ENCODE measurements at places on chromosomes 3 and 15.

DNA sequence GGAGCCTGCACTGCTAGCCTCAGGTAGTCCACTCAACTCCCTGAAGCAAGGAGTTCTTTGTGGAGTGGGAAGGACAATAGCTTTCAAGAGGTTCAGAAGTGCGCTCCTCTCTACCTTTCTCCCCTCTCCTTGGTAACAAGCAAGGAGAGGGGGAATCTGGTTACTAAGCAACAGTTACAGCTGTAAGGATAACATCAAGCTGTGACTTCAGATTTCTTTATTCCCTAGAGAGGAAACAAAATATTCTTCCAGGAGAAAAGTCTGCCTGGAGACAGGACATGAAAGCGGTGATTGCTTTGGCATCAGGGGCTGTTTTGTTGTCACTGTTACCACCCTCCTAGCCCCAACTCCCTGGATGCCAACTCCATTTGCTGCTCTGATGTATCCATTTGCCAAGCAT lies 70.4 kb downstream of the TRANK1 start:
- no peak for DNase-seq

- no peak for DNase-seq
Measured at GRCh38 chr15:51095681-51096331, 1.1 kb upstream of the TNFAIP8L3 start.

DNA sequence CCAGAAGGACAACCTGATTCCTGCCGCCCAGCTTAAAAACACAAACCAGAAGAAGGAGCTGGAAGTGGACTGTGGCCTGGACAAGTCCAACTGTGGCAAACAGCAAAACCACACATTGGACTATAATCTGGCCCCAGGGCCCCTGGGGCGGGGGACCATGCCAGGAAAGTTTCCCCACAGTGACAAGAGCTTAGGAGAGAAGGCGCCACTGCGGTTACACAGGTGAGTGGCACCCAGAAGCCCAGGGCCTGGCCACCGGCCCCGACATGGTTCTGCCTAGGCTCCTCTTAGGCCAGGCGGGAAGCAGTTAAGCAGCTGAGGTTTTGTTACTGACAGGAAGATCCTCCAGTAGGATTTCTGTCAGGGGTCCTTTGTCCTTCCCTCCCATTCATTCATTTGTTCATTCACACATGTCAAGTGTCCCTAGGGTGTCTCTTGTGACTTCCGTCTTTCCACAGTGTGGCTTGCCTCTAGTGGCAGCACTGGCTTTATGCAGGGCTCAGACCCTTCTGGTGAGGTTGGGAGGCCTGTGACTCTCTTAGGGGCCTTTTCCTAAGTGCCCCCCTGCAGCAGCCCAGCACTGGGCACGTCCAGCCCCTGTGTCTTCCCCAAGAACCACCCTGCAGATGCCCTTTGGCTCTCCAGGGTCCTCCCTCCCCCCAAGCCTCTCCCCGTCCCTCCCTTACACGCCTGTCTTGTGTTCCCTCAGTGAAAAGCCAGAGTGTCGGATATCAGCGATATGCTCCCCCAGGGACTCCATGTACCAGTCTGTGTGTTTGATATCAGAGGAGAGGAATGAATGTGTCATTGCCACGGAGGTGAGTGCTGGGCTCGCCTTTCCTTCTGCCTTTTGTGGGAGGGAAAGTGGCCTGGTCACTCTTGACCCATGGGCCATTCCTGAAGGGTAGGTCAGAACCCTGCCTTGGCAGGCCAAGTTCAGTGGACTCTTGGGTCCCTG lies 7.8 kb downstream of the DLL4 start:
- peak; percentile 47 for DNase-seq

DNA sequence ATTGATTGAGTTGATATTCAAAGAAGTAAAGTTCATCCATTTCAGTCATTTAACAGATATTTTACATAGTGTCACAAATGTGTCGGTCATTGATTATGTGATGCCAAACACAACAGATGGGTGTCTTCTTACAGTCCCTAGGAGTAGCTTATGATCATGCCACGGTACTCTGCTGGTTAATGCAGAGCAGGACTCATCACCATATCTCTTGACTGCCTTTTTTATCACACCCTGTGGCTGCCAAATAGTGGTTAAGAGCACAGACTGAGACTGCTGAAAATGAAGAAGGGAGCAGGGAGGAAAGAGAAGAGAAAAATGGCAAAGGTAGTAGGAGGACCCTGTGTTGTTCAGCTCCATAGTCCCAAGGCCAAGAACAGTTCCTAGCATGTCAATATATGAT lies 12.8 kb upstream of the TIMMDC1 start:
- no peak for DNase-seq

DNA sequence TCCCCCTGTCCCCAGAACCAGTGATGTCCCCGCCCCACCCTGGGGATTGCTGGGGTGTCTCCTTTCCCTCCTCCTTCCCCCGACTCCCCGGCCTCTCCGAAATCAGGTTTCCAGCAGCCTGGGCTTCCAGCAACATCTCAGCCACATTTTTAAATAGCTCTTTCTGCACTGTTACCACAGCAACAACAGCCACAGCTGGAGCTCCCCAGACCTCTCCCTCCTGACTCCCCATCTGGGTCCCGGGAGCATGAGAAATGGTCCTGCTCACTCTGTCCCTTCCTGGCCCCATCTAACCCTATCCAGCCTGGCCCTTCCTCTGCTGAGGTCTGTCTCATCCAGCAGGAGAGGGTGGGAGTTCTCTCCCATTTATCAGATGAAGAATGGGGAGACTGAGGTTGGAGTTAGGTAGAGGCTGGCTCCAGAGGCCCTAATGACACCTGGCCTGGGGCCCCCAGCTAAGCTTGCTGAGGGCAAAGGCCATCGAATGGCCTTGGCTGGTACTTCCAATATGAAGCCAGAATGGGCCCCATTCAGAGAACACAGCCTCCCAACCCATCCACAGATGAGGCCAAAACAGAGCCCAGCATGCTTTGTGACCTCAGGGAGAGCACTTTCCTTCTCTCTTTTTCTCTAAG lies 1.5 kb downstream of the CAMK1 start:
- DNase-seq = no peak

- peak; percentile 18 for DNase-seq
Measured at GRCh38 chr3:67083277-67083676, 85.2 kb downstream of the KBTBD8 start.

DNA sequence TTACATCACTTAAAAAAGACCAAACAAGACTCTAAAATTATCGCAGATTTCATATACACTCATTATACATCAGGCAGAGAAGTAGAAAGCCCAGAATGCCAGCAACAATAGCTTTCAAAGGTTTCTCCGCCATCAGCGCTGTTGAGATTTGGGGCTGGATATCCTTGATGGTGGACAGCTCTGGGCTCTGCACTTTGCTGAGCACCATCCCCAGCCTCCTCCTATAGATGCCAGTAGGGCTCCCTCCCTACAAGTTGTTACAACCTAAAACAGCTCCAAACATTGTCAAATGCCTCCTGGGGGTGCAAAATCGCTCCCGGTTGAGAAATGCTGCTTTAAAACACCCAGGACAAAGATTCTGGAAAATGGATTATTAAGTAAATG lies 73.5 kb downstream of the ATP10A start:
- DNase-seq = no peak

DNA sequence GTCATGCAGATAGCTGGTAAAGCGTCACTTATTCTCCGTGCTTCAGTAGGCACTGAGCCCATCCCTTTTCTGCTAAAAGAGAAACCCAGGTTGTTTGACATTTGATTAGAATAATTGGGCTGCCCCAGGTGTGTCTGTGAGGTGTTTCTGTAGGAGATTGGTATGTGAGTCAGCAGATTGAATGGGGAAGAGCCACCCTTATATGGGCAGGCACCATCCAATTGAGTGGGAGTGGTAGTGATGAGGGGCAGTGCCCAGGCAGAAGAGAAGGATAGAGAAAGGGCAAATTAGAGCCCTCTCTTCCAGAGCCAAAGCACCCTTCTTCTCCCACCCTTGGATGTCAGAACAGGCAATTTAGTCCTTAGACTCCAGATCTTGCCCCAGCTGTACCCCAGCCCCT lies 384.3 kb upstream of the GBE1 start:
- no peak for DNase-seq

DNA sequence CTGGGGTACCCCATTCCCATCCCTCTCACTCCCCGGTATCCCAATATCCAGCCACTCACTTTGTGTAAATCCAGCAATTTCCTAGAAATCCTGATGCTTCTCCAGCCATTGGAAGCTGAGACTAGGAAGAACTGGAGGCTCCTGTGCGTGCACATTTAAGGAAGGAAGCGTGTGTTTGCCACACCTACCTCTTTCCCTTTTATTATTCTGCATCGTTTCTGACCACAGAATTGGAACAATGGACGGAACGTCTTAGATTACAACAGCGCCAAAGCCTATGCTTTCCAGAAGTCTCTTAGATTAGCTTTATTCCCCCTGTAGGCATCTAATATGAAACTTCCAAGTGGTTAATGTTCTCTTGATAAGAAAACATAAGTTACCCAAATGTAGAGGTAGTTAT lies 234.8 kb upstream of the TRIM42 start:
- no peak for DNase-seq

DNA sequence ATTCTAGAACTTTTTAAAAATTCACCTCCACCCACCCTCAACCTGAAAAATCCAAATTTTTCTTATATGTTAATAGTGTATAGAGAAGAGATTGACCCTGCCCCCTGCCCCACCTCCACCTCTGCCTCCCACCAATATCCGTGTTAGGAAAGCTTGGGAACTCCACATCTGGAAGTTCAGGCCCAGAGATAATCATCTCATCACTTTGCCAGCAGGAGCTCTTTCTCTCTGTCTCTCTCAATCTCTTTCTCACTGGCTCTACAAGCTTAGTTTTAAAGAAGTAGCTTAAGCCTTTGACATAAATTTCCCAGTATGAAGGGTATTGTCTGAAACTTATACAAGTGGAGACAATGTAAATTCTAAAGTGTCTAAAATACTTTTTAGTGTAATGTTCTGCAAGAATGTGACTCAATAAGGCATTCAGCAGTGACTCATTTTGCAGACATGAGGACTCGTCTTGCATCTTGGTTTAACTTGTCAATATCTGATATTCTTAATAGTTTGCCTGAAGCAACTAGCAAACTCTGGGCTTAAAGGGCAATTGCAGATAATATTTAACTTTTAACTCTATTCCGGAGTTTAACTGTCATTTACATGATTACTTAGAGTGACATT lies 299.8 kb upstream of the EPHA3 start:
- peak; percentile 5 for DNase-seq

- DNase-seq = no peak
Measured at GRCh38 chr3:178583963-178584575, 47.8 kb downstream of the KCNMB2 start.

DNA sequence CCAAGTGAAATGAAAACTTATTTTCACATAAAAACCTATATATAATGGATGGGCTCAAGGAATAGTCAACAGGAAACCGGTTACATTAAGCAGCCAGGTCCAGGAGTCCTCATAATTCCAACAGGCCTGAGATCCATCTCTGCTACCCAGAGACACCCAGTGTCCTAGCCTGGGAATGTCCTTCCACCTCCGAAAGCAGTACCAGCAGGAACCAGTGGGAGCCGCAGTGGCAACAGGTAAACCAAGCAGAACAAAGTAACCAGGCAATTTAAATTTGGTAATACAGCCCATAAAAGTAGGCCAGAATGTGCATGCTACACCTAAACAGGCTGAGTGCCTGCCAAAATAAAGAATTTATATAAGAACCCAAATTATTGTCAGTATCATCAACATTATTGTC lies 195.6 kb downstream of the ZBBX start:
- no peak for DNase-seq

DNA sequence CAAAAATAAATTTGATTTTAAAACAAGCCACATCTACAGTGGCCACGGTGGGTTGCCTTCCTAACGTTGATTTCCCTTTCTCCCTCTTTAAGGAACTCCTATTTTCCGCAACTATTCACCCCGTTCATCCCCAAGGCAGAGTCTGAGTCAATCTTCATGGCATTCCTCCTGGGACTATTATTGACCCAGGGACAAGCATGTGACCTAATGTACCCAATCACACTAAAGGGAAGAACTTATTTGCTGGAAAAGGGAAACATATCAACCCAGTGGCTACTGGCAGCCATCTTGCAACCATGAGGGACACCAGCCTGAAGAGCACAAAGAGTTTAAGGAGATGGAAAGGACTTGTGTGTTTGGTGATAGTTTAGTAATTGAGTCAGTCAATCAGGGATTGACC lies 55.4 kb upstream of the ARHGEF3 start:
- no peak for DNase-seq

DNA sequence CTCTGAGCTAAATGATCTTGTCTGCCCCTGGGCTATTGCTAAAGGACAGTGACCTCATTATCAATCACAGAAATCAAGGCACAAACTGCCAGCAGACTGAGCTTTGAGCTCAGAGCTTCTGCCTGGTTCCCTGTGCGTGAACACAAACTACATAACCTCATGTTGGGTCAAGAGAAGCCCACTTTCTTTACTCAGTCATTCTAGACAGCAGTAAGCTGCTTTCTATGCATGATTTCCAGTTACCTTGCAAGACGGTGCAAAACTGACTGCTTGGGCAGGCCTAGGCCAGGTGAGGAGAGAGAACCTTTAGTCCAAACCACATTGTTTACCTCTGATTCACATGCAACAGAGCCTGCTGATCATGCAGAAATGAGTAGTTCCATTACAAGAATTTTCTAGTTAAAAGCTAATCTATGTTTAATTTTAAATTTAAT lies 75.1 kb downstream of the ARRDC4 start:
- DNase-seq = no peak

GRCh38 chr3:58217209-58217811 lies 6.5 kb upstream of the DNASE1L3 start:
- DNase-seq = peak; percentile 48

GRCh38 chr3:133037436-133037835 lies 755 bp upstream of the TMEM108 start:
- DNase-seq = no peak

GRCh38 chr3:189394599-189395121 lies 222.9 kb downstream of the TPRG1 start:
- no peak for DNase-seq

- no peak for DNase-seq
Measured at GRCh38 chr3:19455546-19455945, 307.2 kb downstream of the KCNH8 start.

GRCh38 chr3:52349611-52350395 lies 33.7 kb downstream of the DNAH1 start:
- no peak for DNase-seq

GRCh38 chr3:8353364-8353763 lies 148.3 kb upstream of the LMCD1 start:
- DNase-seq = no peak

DNA sequence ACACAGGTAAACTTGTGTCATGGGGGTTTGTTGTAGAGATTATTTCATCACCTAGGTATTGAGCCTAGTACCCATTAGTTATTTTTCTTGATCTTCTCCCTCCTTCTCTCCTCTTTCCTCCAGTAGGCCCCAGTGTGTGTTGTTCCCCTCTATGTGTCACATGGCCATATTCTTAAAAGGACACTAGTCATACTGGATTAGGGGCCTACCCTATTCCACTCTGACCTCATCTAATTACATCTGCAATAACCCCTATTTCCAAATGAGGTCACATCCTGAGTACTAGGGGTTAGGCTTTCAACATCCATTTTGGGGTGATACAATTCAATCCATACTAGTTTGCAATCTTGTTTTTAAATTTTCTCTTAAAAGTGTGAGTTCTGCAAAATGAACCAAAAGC lies 142.8 kb downstream of the IMPG2 start:
- no peak for DNase-seq

GRCh38 chr15:66472176-66472999 lies 25.2 kb downstream of the SNAPC5 start:
- DNase-seq = no peak
